ENCODE measurements at places on chromosomes 16 and 17. TPM values are rescaled to one million over a fixed set of nuclear protein-coding genes. Genes with fewer than 3 reads are reported as not detected.

CLEC18B gene
- total RNA-seq: not detected

CBFA2T3 gene
- total RNA-seq: 0.97 TPM

C17orf67 gene
- 1.5 TPM for total RNA-seq

KRTAP3-2 gene
- not detected for total RNA-seq

SLC13A2 gene
- not detected for total RNA-seq

CALCOCO2 gene
- 40.8 TPM for total RNA-seq

NHERF1 gene
- total RNA-seq: 105 TPM

RNF222 gene
- total RNA-seq: not detected

IFI35 gene
- 4.6 TPM for total RNA-seq

GPR142 gene
- total RNA-seq: 0.26 TPM

TGFB1I1 gene
- 7.6 TPM for total RNA-seq

AOC2 gene
- 2.1 TPM for total RNA-seq

MYH2 gene
- 0.86 TPM for total RNA-seq

ZSCAN10 gene
- 35.2 TPM for total RNA-seq

SPG7 gene
- total RNA-seq: 156 TPM

TBL3 gene
- 49.7 TPM for total RNA-seq

CCL7 gene
- total RNA-seq: not detected

REXO5 gene
- 4.3 TPM for total RNA-seq

ABCA9 gene
- not detected for total RNA-seq

GDPD3 gene
- total RNA-seq: 2.2 TPM

HOXB6 gene
- total RNA-seq: not detected

YPEL2 gene
- 27.7 TPM for total RNA-seq

TSNAXIP1 gene
- 3.2 TPM for total RNA-seq

AOC3 gene
- 2.0 TPM for total RNA-seq

CA5A gene
- not detected for total RNA-seq

NT5M gene
- total RNA-seq: 15.7 TPM

OVCA2 gene
- total RNA-seq: 19.0 TPM

ETV4 gene
- total RNA-seq: 51.1 TPM

ITGA2B gene
- 14.2 TPM for total RNA-seq

IRX5 gene
- total RNA-seq: 2.6 TPM

SLC9A5 gene
- total RNA-seq: 9.0 TPM

UNC119 gene
- 44.9 TPM for total RNA-seq

CDH5 gene
- not detected for total RNA-seq

CCDC92B gene
- 4.0 TPM for total RNA-seq

CHST4 gene
- total RNA-seq: 3.2 TPM

CHST5 gene
- total RNA-seq: 1.1 TPM

SEC14L5 gene
- total RNA-seq: 0.54 TPM

NETO2 gene
- total RNA-seq: 36.3 TPM

KRT12 gene
- not detected for total RNA-seq

INTS2 gene
- total RNA-seq: 22.3 TPM
